ENCODE measurements at places on chromosomes 4 and X.

DNA sequence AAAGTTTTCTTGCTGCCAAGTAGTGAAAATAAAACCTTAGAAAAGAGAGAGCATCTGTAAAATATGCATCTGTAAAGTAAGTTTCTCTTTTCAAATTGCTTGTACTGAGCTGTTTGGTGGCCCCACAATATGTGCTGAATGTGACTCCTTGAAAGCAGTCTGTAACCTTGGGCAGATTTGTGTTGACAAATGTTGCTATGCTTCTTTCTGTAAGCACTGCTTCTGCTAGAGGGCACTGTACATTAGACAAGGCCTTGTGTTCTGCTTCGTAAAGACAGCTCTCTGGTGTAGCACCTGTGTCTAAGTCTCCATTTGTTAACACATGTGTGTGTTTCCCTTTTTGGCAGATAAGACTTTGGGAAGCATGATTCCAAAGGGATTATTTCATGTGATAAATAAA, 56.6 kb upstream of the NRK start:
- DNase-seq: no peak

GRCh38 chr4:110518889-110519490, 43.0 kb downstream of the ENPEP start:
- DNase-seq: no peak

- DNase-seq: no peak
Observed at GRCh38 chr4:46993075-46994006, at the start of gene GABRA4. Gene GABRA4 (minus strand): TSS chr4:46993581. CDS start chr4:46993424, 157 bp downstream.

- no peak for DNase-seq
Observed at GRCh38 chrX:87583679-87584078, 66.1 kb downstream of the KLHL4 start.

DNA sequence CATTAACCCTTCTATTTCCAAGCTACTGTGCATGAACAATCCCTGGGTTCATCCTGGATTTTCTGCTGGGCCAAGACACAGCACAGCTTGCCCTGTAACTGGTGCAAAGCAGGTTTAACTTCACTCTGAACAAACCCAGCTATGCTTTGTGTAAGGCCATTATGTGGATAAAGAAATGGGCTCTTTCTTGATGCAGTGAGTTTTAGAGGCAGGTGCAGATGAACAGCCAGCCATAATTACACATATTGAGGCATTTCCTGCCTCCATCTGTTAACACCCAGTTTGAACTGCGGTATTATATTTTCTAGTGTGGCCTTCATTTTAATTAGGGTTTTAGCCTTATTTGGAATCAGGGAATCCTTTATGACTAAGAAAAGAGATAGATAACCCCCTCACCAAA, 68.7 kb upstream of the ARX start:
- DNase-seq: no peak

DNA sequence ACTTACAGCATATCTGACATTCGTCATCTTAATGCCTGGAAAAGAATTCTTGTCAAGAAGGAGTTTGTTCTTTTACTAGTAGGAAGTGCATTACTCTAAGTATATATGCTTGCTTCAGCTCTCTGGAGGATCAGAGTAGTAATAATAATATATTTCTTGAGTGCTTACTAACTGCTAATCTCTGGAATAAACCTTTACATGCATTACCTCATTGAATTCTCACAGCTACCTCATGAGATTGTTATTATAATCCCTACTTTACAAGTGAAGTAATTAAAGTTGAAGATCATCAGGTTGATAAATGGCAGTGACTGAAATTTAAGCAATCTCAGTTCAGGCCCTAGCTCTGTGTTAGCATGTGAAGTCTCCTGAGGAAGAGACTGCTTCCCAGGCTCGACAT, 115.0 kb upstream of the PDE5A start:
- no peak for DNase-seq

DNA sequence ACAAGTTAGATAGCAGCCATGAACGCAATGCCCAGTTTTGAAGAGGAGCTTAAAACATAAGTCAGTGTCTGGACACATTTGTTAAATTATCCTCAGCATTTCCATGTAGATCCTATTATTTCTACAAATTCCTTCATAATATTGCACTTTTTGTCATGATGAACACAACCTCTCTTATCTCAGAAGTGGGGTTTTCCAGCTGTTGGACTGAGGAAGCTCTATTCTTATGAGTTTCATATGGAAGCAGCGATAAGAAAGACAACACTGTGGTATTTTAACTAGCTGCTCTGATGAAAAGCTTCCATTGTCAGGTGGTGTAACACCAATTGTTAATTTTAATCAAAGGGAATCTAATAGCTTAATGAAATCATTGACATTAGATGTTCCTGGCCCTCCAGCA, 308.7 kb downstream of the GBA3 start:
- DNase-seq: no peak

DNA sequence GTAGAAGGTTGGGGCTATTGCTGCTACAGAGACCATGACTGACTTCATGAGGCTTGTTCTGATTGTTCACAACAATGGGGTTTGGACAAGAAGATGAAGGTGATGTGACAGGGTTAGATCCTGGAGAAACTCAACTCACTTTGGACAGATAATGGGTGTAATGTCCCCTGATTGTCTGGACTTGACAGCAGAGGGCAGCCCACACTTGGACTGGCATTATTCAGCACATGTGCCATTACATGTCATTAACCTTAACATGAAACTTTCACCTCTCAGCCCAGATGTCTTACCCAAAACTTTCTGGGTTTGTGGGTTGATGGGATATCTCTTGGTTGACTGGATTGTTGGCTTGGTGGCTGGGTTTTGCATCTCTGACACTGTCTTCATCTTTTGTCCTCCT, 101.5 kb downstream of the MXRA5 start:
- no peak for DNase-seq

GRCh38 chr4:90824266-90825150, 697.3 kb downstream of the CCSER1 start:
- DNase-seq: no peak

- DNase-seq: no peak
Observed at GRCh38 chr4:1752284-1753041, 31.1 kb downstream of the TACC3 start.

DNA sequence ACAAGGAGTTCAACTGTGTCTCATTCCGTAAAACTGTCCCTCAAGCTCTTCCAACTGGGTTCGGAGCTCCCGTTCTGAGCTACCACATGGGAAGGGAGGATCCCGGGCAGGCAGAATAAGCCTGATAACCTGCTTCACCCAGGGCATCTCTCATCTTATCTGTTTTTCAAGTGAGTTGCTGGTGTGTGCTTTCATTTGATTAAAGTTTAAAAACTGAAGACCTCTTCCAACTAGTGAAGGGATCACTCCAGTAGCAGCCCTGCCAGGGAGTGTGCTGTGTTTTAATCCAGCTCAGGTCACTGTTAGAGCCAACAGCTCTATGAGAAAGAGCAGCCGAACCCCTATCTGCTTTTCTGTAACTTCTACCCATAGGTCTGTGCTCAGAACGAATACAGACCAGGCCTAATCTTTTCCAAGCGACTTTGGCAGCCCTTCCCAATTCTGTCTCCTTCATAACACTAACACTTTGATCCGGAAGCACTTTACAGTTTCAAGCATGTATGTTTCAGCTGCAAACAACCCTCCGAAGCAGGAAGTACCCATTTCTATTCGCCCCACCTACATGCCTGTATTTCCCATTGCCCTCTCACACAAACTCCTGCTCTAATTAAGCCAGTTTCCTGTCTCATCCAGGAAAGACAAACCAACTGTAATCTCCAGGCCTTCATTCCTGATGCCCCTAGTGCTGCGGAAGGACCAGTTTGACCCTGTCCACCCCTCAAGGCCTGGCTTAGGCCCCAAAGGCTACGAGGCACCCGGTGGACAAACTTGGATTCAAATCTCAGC, 60.9 kb downstream of the IRF2 start:
- no peak for DNase-seq

GRCh38 chr4:6987588-6987961, 55.6 kb upstream of the TADA2B start:
- DNase-seq: no peak

- DNase-seq: no peak
Observed at GRCh38 chrX:119238557-119238956, 2.5 kb downstream of the PGRMC1 start.

- DNase-seq: no peak
Observed at GRCh38 chrX:152343306-152343705, 107.8 kb downstream of the GABRA3 start.

GRCh38 chrX:104565791-104566680, at the start of gene IL1RAPL2:
Gene IL1RAPL2 (plus strand): TSS chrX:104566199.
- DNase-seq: no peak

DNA sequence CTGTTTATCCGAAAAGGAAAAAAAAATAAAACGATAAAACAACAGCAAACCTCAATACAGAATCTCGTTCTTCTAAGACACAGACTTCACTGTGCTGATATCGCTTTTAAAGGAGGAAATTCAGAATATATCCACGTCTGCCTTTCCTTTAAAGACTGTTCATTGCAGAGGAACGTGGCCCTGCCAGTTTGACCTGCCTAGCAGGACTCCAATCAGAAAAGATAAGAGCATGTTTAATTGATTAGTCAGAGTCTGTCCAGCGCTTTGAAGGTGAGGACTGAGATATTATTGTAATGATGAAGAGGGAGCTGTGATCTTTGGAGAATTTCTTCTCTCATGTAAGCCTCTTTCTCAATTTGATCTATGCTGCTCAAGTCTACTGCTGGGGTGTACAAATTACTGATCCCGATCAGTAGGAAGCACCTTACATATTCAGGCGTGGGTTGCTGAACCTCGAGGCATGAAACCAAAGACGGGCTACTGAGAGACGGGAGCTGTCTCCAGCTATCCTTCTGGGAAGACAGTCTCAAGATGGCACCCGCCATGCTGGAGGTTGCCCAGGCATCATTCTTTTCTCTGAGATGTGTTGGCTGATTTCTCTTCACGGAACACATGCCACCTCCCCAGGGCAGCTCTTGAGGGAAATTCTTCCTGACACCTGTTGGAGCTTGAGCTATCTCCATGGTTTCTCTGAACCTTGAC, 146.1 kb downstream of the SHOX start:
- DNase-seq: no peak

- no peak for DNase-seq
Observed at GRCh38 chrX:133849676-133850075, 135.7 kb downstream of the GPC3 start.

DNA sequence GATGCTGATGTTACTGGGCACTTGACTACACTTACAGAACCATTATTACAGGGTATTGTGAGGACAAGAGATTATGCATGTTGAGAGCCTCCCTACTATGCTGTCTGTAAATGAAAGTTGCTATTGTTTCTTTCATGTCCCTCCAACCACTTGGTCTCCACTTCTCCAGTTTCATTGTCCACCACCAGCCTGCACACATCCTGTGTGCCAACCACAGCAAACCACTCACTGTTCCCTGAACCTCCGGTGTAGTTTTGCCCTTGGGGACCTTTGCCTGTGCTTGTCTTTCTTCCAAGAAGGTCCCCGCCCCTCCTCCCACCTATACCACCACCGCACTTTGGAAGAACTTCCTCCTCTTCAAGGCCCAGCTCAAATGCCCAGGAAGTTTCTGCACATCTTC, 43.1 kb upstream of the AFF2 start:
- no peak for DNase-seq
